H9 (cell line): ENCODE measurements at places on chromosomes 5 and 9.
A peak's percentile ranks its signal among the peaks of the same experiment; 100 is the strongest.

DNA sequence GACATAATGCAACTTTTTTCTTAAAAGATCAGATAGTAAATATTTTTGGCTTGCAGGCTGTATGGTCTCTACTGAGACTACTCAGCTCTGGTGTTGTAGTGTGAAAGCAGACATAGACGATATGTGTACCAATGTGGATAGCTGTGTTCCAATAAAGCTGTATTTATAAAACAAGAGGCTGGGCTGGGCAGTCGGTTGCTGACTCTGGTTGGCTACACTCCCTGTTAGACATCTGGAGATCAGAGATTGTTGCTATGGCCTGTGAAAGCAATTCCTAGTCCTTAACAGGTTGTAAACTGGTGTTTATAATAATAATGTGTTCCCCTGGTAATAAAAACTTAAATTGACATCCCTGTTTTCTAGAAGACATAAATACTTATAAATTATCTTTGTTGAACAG lies 24.4 kb upstream of the SCAMP1 start:
- DNase-seq: no peak

GRCh38 chr5:159449925-159450324 lies 119.6 kb upstream of the IL12B start:
- no peak for DNase-seq

GRCh38 chr9:90939351-90939750 lies 137.7 kb downstream of the SYK start:
- DNase-seq: no peak

DNA sequence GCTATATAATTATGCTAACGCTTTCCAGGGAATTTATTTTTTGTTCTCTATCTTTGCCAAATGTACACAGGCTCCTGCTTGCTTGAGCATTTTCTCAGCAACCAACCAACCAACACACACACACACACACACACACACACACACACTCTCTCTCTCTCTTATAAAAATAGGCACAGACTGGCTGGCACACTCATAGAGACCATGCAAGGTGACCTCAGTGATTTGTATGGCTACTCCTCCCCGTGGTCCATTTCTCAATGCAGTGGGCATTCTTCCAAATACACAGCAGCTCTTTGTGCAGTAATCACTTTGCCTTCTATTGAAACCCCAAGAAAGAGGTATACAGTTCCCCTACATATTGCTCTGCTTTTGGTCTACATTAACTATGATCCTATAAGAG lies 416.0 kb downstream of the MAN2A1 start:
- DNase-seq: no peak

DNA sequence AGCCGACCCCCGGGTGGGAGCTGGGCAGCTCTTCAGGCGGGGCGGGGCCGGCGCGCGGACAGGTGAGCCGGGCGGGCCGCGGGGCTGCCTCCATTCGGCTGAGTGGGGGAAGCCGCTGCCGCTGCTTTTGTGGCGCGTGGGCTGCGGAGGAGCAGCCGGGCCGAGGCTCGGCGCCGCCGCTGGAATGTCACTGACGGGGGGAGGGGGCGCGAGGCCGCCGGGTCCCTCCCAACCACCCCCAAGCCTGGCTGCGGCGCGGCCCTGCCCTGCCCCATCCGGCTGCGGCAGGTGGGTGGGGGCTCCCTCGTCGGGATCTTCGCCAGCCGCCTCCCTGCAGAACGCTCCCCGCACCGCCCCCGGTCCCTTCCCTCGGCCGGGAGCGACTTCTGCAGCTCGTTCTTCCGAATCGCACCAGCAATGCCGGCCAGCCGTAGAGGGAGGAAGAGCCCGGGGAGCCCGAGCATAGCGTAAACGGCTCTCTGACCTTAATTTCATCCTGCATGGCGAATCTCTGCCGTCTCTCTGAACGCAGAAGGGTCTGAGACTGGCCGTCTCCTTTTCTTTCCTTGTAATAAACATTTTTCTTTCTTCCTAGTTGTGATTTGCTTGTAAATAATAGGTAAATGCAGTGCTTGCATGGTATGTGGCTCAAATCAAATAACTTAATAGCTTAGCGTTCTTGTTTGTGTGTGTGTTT lies 505 bp downstream of the SPTAN1 start:
- DNase-seq: peak; percentile 56

DNA sequence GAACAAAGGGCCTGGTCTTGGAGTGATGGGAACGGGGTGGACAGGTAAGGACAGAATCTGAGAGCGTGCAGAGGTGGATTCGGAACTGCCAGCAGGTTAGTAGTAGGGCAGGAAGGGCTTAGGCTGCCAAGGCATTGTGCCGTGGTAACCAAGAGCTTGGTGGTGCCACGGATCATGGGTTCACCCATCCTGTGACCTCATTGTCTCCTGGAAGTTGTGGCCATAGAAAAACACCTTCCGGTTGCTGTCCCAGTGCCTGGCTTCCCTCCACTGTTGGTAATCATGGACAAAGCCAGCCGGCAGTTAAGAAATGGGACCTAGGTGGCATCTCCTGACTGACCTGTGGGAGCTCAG lies 42.5 kb upstream of the CFAP157 start:
- no peak for DNase-seq

- no peak for DNase-seq
Measured at GRCh38 chr5:59436364-59437148, 457.0 kb downstream of the PDE4D start.

DNA sequence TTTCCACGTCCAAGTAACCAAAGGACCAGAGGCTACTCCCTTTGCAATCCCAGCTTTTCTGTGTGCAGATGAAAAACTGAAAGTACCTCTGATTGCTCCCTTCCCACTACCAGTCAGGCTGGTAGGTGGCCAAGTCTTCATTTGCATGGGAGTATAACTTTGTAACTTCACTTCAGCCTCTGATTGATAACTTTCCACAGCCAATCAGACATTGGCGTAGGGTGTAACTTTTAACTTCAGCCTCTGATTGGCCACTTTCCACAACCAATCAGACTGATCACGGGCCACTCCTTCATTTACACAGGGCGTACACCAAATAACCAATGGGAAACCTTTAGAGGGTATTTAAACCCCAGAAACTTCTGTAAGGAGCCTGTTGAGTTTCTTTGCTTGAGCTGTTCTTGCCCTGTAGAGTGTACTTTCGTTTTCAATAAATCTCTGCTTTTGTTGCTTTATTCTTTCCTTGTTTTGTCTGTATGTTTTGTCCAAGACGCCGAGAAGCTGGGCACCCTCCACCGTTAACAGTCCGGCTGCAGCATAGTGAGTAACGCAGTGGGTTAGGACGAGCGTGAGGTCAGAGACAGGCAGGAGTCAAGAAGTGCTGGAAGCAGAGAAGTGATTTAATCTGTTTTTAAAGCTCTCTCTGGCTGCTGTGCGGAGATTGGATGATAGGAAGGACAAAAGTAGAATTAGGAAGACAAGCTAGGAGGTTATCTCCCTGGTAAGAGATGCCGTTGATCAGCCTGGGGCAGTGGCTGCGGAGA lies 3.5 kb upstream of the EXOSC2 start:
- peak; percentile 89 for DNase-seq

GRCh38 chr5:35587419-35587818 lies 30.2 kb upstream of the SPEF2 start:
- DNase-seq: no peak

DNA sequence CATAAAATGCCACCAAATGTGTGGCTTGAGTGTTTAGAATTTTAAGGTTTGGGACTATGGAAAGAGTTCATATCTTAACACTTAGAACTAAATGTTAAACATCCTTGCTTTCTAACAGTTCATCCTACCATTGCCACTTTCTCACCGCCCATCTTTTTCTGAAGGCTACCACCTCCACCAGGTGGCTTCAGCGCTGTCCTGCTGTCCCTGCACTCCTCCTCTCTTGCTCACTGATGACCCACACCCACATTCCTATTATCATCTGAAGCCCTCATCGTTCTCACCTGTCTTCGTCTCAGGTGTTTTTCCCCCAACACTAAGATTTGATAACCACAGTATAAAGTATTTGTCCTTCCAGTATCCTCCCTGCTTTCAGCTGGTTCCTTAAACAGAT lies 7.4 kb downstream of the MEGF10 start:
- no peak for DNase-seq

DNA sequence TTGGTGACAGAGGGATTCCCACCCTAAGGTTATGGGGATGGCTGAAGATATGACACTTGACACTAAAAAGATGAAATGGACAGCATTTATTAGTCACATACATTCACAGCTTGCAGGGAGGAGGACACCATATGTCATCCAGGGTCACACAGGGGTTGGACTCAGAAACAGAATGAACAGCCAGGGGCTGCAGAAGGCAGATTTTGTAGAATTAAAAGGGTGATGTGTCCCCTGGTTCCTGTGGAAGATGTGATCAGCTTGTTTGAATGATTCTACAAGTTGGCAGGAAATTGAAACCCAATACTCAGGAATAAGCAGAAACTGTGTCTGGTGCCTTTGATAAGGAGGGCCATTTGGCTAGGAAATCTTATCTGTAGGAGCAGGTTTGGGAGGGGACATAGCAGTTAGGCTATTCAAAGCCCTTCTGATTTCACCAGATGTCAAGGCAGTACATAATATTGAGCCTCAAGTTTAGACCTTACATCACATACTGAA lies 102.3 kb upstream of the GRIN3A start:
- no peak for DNase-seq

- DNase-seq: no peak
Measured at GRCh38 chr5:108303086-108303485, 78.8 kb downstream of the FBXL17 start.

DNA sequence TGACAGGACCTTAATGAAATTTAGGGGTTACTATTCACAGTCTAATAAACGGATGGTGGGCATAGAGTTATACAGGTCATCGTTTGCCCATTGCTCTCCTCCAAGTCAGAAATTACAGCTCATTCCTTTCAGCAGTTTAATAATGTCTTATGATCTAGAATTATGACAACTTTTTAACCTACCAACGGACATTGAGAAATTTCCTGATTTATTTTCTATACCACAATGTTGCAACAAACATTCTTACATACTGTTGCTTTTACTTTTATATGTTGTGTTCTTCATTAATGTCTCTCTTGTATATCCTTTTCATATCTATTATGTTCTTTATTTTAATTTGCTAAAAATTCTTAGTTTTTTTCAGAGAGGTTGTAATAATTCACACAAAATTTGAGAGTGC lies 152.8 kb upstream of the PRLR start:
- no peak for DNase-seq

GRCh38 chr9:127397646-127398274 lies 791 bp downstream of the SLC2A8 start:
- DNase-seq: peak; percentile 52

DNA sequence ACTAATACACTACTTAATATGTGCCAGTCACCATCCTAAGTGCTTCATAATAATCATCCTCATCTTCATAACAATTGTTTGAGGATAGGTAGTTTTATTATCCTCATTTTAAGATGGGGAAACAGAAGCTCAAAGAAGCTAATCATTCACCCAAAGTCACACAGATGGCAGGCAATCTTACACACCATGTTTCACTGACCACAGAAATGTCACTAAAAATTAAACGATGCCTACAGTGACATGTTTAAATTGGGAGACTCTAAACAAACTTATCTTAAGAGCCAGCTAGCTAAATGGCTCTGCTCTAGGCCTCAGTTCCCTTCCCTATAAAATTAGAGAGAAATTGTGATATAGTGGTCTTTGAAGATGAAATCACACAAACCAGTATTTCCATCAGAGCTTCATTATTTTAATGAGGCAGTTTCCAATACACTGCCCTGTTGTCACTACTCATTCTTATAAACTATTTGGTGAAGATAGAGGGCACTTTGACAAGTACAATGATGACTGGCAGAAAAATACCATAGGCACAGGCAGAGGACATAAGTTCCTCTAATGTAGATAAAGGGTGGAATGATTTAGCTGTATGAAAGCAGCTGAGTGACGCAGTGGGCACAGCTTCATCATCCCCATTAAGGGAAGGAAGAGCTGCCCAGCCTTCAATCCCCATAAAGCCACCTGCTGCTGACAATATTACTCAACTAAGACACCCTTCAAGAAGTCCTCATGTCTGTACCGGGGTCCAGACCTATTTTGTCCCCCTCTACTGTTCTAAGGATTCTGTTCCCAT lies 224.1 kb downstream of the ACTL7B start:
- no peak for DNase-seq

DNA sequence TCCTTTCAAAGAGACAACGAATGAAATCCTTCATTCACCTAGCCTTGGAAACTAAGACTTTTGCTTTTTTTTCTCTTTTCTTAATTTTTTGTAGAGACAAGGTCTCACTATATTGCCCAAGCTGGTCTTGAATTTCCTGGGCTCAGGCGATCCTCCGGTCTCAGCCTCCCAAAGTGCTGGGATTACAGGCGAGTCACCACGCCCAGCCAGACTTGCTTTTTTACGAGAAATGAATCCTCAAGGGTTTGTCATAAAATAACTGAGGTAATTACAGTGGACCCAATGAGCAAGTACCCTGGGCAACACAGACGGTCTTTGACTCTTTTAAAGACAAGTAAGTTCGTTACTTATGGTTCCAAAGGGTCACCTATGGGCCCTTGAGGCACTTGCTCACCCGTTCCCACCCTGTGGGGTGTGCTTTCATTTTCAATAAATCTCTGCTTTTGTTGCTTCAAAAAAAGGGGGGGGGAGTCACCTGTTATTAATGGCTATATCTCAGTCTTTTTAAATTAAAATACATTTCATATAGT lies 70.4 kb downstream of the TRPM6 start:
- no peak for DNase-seq

GRCh38 chr9:113547501-113547900 lies 84.0 kb downstream of the RGS3 start:
- DNase-seq: no peak

- DNase-seq: no peak
Measured at GRCh38 chr9:136899196-136899595, 12.9 kb downstream of the TRAF2 start.

DNA sequence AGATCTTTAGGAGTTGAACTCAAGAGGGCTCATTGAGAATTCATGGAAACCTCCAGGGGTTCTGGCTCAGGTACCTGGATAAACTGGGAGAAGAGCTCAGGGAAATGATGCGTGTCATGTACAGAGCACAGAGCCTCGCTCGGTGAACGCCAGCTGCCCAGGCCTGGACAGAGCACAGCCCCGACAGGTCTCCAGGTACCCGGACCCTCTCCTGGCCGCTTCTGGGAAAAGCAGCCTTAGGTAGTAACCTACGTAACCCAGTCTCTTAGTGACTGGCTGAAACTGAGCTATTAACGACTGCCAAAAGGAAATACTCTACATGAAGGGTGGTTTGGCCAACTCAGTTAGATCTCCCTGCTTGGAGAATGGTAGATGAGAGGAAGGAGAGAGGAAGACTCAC lies 157.4 kb downstream of the TTLL11 start:
- DNase-seq: peak; percentile 72

- peak; percentile 60 for DNase-seq
Measured at GRCh38 chr9:114163517-114163951, 8.2 kb downstream of the COL27A1 start.

DNA sequence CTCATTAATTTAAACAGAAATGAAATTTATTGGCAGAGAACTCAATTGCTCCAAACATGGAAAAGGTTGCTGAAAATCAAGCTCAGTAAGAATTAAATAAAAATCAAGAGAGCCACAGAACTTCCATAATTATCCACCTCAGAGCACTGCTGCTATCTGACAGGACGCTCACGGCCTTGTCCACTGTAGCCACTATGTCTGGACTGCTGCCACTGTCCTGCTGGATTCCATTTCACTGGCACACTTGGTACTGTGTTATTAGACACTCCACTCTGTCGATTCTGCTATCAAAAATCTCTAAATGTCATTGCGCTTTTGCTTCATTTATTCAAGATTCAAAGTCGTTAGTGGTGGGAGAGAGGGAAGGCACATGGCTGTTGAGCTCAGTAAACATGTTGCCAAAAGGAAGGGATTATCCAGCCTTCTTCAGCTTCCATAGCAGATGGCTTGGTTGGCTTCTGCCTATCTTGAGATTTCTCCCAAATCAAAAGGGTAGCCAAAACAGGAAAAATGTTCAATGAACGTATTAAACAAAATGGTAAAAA lies 815.0 kb downstream of the CDH18 start:
- no peak for DNase-seq

- no peak for DNase-seq
Measured at GRCh38 chr9:134243778-134244467, 79.6 kb upstream of the RNU6ATAC start.
